Activated CD8-positive, alpha-beta memory T cell treated with anti-CD3 and anti-CD28 coated beads for 4 hours (primary cell): ENCODE measurements at places on chromosomes 2 and 18.

- no peak for DNase-seq
Observed at GRCh38 chr2:19651466-19651865, 250.3 kb downstream of the TTC32 start.

DNA sequence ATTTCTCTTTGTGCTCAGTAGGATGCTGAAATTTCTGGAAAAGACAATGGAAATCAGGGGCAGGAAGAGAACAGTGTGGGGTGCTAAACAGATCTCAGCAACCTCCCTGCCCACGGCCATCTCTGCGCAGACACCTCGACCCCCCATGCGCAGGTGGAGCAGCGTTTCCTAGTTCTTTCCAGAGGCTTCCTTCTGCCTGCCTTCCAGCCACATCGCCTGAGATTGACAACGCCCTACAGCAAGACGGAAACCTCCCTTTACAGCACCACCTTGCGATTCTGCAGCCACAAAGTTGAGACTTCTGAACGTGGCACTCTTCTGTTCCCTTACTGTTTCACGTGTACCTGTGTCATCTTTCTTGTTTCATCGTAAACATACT is 31.4 kb upstream of the CASP8 start:
- no peak for DNase-seq

GRCh38 chr2:145464866-145465265 is 944.9 kb upstream of the ZEB2 start:
- no peak for DNase-seq

- DNase-seq: no peak
Observed at GRCh38 chr2:100246163-100247145, 75.8 kb downstream of the LONRF2 start.

DNA sequence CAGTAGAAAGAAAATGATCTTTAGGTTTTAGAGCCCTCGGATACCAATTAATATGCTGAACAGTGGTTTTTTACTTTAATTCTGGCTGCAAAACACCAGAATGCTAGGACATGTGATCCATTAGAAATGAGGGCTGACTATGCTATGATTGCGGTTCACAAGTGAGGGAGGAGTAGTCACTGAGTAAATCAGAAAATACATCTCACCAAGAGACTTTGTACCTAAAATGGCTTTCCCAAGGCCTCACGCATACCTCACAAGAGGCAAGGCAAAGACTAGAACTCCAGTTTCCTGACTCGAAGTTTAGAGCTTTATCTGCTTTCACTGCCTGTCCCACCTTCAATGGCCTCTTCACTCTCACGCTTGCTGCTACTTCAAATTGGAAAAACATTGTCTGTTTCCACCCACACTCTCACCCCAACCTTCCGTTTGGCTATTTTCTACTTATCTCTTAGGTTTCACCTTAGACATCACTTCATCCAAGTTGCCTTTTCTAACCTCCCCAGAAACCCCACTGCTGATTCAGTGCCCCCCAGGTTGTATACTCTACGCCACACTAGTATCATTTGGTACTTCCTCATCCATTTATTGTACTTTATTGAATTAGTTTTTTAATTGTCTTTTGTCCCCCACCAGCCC is 5.1 kb upstream of the MBD2 start:
- DNase-seq: no peak

DNA sequence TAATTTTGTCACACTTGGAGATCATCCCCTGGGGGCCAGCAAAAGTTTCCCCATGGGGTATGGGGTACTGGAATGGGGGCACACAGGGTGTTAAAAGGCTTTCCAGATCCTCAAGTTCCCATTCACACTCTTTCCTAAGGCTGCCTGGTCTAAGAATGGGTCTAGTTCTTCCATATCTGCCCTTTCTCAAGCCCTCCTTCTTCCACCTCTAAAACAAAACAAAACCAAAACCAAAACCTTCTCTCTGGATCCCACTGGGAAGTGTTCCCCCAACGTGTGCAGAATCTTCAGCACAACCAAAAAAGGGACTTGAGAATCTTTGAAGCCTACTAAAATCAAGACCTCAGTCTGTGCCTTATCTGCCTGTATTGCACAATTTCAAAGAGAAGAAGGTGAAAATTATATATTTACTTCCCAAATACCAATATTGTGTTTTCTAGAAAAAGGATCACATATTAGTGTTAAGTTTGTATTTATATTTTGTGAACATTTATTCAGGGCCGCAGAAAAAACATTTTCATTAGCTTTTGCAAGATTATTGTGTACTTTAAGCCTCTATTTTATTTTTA is 207.2 kb upstream of the TCF4 start:
- DNase-seq: no peak

GRCh38 chr18:61929881-61930640 is 37.3 kb upstream of the RNF152 start:
- no peak for DNase-seq

- no peak for DNase-seq
Observed at GRCh38 chr2:112721819-112722522, 1.2 kb downstream of the NT5DC4 start.

GRCh38 chr18:33605250-33605649 is 27.2 kb downstream of the ASXL3 start:
- no peak for DNase-seq

- no peak for DNase-seq
Observed at GRCh38 chr2:237932731-237933131, 34.1 kb upstream of the UBE2F start.

DNA sequence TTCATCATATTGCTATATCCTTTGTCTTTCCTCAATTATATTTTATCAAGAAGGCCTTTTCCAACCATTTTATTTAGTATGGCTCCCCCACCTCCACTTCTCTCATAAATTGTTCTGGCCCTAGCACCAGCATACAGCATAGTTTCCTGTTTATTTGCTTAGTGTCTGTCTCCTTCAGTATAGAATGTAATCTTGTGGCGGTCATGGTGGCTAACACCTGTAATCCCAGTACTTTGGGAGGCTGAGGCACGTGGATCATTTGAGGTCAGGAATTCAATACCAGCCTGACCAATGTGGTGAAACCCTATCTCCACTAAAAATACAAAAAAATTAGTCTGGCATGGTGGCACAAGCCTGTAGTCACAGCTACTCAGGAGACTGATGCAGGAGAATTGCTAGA is 39.6 kb upstream of the CLASP1 start:
- no peak for DNase-seq

GRCh38 chr2:174516501-174517378 is 29.9 kb upstream of the GPR155 start:
- no peak for DNase-seq

DNA sequence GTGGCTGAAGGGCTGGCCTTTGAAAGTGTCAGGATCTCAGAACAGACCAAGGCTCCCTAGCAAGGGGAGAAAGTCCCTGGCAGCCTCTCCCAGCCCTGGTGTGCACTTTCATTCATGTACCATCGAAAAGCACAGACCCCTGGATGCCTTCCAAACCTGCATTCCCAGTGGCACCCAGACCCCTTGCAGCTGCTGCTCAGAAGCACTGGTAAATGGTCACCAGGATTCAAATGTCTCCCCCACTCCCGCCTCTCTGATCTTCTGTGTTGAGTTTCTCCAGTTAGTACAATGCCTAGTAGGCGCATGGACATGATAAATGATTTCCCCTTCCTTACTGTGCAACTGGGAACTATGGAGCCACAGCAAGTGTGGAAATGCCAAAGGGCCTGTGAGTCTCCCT is 180.0 kb downstream of the GLI2 start:
- no peak for DNase-seq

DNA sequence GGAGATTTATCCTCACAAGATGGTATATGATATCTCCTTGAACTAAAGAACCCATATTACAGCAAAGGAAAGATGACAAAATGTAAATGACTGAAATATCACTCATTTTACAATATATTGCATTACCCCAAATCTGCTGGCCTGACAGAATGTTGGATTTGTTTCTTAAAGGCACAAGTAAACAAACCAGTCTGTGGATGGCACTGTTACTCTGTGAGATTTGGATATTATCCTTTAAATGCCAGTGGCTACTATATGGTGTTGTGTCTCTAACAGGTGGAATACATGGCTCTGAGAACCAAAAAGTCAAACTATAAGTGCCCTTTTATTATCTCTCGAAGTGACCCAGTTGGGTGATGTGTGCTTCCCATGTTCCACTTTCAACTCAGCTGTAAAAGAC is 125.7 kb downstream of the PDE1A start:
- no peak for DNase-seq

GRCh38 chr2:72136331-72136730 is 11.3 kb downstream of the CYP26B1 start:
- no peak for DNase-seq

DNA sequence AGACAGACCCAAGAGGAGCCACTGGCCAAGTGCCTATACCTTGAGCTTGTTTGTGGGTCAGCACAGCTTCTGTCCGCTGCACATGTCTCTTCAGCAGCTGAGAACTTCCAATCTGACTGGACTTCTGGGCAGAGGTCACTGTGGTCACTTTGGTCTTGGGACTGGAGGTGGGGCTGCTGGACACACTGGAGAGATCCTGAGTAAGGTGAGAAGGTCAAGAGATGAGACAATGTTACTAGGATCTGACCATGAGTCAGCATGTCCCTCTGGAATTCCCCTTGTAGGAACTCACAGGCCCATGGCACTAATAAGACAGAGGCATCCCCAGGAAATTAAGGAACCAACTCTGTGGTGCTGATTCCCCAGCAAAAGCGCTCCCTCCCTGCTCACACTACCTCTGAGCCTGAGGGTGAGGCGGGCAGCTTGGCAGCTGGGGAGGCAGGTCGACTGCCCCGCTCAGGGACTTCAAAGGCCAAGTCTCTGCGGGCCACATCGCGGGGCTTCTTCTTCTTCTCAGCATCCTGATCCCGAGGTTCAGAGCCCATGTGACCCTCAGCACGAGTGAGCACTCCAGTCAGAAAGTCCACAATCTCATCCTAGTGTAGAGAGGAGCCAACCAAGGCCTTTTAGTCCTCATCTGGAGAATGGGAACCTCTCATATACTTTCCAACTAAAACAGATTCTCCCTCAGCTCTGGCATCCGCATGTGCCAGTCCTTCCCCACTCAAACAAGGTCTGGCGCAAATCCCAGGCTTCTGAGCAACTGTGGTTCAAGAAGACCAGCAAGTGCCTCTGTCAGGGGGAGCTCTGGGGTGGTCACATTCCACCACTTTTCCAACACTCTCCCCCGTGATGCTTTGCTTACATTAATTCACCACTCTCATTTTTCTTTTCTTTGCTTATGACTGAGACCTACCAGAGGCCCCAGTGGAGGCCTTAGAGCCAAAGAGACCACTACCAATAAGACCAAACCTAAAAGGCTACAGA is 29.4 kb downstream of the KANSL3 start:
- DNase-seq: no peak

GRCh38 chr2:129080715-129081476 is 762.2 kb upstream of the HS6ST1 start:
- DNase-seq: no peak

GRCh38 chr18:44672506-44672905 is 8.2 kb upstream of the SETBP1 start:
- no peak for DNase-seq

GRCh38 chr2:222916229-222917197 is 55.7 kb downstream of the ACSL3 start:
- no peak for DNase-seq

DNA sequence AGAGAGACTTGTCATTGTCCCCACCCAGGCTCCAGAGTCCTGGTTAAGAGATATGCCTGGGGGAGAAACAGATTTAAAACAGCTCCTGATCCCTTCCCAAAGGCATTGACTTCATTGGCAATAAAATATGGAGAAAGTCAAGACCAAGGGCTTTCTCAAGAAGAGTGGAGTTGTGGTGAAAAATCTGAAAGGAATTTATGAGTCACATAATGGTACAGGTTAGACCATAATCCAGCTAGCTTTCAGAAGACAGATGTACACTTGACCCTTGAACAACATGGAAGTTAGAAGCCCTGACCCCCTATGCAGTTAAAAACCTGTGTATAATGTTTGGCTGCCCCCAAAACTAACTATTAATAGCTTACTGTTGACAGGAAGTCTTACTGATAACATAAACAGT is 599.1 kb upstream of the SOX11 start:
- DNase-seq: no peak

GRCh38 chr2:641164-641871 is 35.9 kb downstream of the TMEM18 start:
- no peak for DNase-seq

- no peak for DNase-seq
Observed at GRCh38 chr18:8904316-8904715, 198.2 kb upstream of the NDUFV2 start.

- DNase-seq: no peak
Observed at GRCh38 chr2:159265171-159265576, 21.3 kb downstream of the WDSUB1 start.
